ENCODE measurements at places on chromosomes 7 and 10.

GRCh38 chr10:7541137-7542087 lies 125.4 kb downstream of the ITIH5 start:
- no peak for DNase-seq

DNA sequence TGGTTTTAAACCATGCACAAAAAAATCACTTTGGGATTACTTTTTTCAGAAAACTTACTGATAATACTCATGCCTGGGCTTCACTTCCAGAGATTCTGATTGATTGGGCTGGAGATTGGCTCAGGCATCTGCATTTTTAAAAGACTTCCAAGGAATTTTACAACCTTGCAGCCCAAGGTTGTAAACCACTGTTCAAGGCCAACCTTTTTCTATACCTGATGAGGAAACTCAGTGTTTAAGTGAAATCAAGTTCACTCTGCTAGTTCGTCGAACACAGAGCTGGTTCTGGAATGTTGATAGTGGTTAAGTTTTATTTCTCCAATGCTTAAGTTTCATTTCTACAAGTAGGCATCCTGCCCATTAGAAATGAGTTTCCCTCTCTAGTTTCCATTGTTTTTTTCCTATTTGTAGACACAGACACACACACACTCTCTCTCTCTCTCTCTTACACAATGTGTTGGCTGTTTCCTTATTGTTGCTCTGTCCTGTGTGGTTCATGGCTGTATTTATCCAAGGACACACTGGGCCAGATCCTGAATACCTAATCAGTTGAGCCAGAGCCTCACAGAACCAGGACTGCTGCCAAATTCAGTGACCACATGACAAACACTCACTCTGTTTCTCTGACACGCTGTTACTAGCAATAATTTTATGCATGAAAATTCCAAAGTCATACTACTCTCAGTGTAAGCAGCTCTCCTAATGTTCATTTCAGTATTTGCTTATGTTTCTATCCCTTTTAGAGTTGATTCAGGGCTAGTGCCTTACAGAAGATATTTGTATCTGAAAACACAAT lies 3.7 kb upstream of the IFIT1B start:
- peak; percentile 32 for DNase-seq

DNA sequence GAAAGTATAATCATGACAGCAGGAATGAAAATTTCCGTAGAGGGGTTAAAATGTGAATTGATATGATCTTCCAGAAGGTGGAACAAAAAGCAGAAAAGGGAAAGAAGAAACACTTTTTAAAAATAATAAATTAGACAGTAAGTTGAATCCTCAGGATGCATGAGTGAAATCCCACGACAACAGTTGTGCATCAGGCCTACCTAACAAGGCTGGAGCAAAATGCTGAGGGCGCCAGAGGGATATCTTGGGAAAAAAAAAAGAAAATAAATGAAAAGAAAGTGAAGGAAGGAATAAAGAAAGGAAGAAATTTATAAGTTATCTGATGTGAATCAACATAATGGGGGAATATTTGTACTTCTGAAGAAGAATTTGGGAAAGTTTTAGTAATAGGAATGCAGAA lies 13.0 kb upstream of the HUS1 start:
- DNase-seq = no peak

DNA sequence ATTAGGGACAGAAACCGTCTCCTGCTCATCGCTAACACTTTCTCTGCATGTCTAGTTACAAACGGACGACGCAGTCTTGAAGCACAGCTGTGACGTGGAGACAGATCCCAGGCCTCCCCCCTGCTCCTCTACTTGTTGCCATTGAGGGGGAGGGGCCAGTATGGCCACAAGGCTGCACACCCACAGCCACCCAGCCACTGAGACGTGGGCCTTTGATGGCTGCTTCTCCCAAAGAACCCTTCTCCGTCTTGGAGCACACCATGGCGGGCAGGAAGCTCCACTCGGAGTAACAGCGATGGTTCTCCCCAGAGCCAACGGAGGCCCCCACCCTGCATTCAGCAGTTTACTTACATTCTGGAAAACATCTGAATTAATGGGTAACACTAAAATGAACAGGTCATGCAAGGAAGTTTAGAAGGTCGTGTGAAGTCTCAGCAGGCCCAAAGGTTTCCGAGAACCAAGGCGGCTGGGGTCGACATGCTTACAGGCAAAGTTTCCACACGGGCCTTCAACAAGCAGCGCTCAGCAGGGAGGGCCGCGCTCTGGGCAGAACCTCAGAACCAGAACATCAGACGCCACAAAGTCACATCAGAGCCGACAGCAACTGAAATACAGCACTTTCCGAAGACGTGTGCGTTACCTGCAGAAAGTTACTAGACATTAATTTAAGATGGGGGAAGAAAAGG lies 169.6 kb downstream of the DIP2C start:
- DNase-seq = no peak

DNA sequence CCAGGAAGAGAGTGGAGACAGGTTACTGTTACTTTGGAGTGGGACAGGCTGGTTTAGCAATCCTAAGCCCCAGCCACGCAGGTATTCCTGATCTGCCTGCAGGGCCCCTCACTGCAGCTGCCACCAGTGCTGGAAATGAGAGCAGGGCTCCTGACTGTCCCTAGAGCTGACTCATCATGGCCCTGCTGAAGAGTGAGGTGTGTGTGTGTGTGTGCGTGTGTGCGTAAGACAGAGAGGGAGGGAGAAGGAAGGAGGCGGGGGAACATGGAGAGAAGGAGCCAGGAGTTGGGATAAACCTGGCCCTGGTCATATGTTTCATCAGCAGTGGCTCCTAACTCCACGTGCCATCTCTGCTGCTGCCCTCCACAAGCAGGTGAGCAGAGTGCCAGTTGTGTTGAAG lies 3.6 kb downstream of the FOXI2 start:
- DNase-seq = no peak

- no peak for DNase-seq
These were observed 18.2 kb downstream of the PRF1 start for GRCh38 chr10:70584366-70584765.

- no peak for DNase-seq
These were observed 5.7 kb upstream of the PPP2R2D start for GRCh38 chr10:131895116-131895515.

DNA sequence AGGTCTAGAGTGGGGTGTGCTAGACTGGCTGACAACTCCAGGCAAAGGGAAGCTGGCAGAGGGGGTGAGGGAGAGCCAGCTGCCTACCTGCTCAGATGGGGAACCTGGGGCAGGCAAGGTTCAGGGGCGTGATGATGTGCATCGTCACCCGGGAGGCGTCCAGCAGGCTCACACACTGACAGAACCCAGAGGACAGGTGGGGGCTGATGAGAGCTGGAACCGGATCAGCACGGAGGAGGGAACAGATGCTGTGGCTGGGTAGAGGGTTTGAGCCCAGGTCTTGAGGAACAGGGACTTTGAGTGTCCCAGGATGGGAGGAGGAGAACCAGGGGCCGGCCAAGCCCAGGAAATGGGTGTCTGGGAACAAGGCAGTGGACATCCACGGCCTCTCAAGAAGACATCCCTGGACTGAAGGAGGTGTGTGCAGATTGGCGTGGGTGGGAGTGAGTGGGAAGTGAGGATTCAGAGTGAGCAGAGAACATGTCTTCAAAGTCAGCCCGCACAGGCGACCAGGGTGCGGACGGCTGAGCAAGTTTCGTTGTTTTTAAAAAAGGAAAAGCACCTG lies 3.9 kb downstream of the RASGEF1A start:
- no peak for DNase-seq

DNA sequence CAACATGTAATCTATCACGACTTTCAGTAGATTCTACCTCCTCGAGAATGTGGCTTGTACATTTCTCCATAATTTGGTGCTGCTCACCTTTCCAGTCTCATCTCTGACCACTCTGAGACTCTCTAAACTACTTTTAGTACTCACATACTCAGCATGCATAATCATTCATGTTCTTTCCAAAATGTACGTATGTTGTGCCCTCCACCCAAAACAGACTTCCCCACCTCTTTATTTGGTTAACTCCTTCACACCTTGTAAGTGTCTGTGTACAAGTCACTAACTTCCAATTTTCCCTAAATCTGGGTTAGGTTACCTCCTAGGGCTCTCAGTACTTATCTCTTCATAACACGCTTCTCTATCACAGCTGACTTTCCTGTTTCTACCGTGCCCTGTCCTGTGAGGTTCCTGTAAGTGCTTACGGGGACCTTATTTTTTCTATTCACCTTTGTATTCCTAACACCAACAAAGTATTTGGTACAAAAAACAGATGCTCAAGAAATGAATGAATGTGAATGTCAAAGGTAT lies 186.2 kb upstream of the MKLN1 start:
- no peak for DNase-seq

- DNase-seq = no peak
These were observed 635.8 kb downstream of the PARD3 start for GRCh38 chr10:34179280-34179679.

DNA sequence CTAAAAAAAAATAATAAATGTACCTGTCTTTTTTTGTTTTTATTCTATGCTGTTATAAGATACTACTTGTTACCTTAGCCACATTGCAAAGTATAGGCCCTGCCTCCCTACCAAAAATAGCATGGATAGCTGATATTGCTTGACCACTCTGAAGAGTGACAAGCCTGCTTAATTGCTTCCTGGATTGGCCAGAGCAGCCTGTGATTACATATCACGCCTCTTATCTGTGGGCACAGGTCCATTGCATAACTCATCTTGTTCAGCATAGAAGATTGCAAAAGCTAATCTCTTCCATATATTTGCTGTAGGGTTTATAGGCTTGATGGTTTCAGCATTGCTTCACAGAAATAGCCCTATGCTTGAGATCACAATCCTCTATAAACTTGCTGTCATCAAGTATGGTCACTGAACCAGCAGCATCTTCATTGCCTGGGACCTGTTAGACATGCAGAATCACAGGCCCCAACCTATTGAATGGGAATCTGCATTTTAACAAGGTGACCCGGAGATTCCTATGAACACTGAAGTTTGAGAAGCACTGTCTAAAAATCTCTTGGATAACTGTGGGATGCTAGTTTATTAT lies 280.8 kb upstream of the CDC14C start:
- no peak for DNase-seq

- DNase-seq = no peak
These were observed 45.5 kb upstream of the TARP start for GRCh38 chr7:38318803-38319416.

DNA sequence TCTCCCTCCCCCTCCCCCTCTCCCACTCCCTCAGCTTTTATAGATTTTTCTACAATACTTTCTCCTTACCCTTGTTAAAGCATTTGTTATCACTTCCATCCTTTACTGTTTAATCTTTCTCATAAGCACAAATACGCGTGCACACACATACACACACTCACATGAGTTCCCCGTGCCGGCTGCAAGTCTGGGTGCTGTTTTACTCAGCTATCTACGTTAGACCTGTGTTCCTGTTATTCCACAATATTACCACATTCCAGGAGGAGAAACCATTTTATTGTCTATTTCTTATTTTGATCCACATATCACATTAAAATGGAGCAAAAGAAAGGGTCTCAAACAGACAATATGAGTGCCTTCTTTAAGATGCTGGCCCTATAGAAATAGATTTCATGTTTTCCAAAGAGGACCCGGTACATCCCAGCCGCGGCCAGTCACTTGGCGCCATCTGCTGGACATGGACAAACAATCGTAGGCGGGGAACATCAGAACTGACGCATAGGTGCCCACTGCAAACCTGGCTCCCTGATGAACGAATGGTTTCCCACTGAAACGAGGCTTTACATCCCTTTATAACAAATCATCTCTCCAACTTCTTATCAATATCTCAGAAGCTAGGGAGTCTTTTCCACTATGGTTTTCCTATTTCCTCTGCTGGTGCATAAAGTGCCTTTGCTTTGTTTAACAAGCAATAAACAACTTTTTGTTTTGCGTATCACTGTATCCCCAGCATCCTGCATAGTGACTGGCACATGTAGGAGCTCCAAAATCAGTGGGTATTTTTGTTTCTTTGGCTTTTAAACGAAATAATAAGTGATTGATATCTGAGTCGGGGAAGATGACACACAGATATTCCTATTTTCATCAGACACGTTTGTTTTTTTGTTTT lies 25.2 kb upstream of the OPTN start:
- DNase-seq = peak; percentile 68
